ENCODE measurements at places on chromosomes 5 and 9.

DNA sequence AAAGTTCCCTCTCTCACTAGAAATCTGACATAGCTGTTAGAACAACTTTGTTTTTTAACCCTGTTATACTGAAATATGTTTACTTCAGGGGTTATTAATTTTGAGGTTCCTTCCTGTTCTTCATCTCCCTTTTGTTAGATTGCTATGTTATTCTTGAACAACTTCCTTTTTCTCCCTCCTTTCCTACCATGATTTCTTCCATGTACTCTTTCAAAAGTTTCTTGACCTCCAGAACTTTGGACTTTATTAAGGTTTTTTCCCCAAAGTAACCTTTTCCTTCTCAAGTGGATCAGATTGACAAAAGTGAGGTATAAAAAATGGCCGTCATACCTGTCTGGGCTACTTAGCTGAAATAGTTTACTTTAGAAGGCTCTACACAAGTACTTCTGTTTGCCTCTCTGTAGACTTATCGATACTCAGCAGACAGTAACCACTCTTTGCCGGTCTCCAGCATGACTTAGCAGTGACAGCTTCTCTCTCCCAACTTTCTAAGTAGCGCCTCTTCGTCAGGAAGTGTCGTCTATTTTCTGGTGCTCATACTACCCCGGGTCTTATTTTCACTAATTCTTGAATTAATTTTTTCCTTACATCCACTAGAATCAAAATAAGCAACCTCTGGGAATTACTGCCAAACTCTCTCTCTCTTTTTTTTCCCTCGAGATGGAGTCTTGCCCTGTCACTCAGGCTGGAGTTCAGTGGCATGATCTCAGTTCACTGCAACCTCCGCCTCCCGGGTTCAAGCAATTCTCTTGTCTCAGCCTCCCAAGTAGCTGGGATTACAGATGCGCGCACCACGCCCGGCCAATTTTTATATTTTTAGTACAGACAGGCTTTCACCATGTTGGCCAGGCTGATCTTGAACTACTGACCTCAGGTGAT is 19.7 kb downstream of the NFIL3 start:
- no peak for DNase-seq

DNA sequence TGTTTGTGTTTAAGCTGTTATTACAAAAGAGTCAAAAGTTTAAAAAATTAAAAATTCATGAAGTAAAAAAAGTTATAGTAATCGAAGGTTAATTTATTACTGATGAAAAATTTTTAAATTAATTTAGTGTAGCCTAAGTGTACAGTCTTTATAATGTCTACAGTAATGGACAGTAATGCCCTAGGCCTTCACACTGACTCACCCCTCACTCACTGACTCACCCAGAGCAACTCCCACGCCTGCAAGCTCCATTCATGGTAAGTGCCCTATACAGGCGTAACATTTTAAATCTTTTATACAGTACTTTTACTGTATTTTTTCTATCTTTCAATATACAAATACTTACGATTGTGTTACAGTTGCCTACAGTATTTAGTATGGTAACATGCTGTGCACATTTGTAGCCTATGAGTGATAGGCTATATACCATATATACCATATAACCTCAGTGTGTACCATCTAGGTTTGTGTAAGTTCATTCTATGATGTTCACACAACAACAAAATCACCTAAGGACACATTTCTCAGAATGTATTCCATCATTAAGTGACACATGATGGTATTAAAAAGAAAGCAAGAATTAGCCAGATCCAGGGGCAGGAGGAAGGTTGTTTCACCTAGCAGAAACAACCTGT is 40.1 kb downstream of the DCAF10 start:
- DNase-seq: no peak

GRCh38 chr9:123689701-123690428 is 240.1 kb downstream of the DENND1A start:
- DNase-seq: no peak

DNA sequence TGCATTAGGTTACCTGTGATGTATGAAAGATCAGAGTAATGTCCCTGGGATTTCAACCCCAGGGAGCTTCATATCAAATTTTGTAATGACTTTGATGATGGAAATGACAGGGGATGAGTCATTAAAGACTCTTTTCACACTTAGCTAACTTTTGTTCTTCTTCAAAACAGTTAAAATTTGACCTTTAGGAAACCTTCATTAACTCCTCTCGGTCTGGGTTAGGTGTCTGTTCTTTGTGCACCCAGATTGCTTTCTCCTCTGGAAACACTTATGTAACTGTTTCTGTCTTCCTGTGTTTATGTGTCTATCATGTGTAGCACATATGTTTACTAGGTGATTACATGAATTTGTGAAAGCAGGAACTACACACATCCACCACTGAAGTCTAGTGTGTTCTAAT is 1.6 kb downstream of the SRFBP1 start:
- no peak for DNase-seq

DNA sequence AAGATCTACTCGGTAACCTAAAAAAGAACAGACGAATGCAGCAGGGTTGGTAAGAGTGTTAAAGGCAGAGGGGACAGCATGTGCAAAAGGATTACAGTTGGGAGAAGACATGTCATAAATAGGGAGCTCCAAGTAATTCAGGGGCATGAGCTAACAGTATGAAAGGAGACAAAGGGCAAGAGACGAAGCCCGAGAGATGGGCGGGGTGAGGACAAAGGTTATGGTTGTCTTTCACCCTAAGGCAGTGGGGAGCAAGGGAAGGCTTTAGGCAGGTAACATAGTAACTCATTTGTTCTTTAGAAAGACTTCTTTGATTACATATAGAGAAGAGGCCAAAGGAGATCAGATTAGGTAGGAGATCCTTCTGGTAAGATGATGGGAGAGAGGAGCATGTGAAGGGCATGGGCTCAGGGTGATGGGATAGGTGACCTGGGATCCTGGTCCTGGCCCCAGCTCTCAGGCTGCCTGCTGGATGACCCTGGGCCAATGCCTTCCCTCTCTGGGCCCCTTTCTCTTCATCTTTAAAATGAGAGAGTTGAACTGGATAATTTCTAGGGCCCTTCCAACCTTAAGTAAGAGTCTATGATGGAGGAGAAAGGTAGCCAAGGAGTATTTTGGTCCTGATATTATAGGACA is 19.5 kb downstream of the MORN5 start:
- no peak for DNase-seq

- DNase-seq: no peak
Observed at GRCh38 chr9:123238365-123238764, 30.0 kb downstream of the STRBP start.

GRCh38 chr9:125691869-125692268 is 15.1 kb downstream of the MAPKAP1 start:
- DNase-seq: no peak

- no peak for DNase-seq
Observed at GRCh38 chr9:136713550-136713949, 1.2 kb downstream of the DIPK1B start.

GRCh38 chr5:141050622-141051520 is at the start of gene PCDHB1:
Gene PCDHB1, plus strand, starts transcription at chr5:141051374. Its CDS starts 97 bp downstream, at chr5:141051471.
- no peak for DNase-seq
